ENCODE measurements at places on chromosomes 4 and X. TPM values are rescaled to one million over a fixed set of nuclear protein-coding genes. Genes with fewer than 3 reads are reported as not detected.

The USP38 gene
- 11.7 TPM for total RNA-seq

The ZMAT1 gene
- 5.7 TPM for total RNA-seq

The CWH43 gene
- not detected for total RNA-seq

The CD99L2 gene
- total RNA-seq = 156 TPM

The ENOX2 gene
- 12.4 TPM for total RNA-seq

DNA sequence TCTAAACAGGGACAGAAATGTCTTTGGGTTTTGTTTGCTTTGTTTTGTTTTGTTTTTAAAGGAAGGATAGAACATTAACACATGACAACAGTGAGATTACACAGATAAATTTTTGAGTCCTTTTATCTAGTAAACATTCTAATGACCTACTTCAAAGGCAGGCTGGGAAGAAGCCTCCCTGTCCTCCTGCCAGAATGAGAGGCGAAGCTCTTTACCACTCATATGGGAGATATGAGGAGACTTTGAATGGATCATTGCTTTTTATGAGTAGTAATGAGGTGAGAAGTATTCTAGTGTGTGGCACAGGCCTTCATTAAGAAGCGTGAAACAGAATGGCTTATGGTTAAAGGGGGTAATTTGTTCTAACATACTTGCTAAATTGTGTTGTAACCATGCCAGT lies 172.0 kb downstream of the FBXO8 start:
- H3K4me3 ChIP-seq = no peak overlapping the region
- no peaks in the 10 kb centered on the region for H3K4me1 ChIP-seq
- DNase-seq = no peak
- H3K27ac ChIP-seq = no peak overlapping the region
- H3K36me3 ChIP-seq = no peaks in the 10 kb centered on the region

GRCh38 chr4:147678106-147678505 lies 5.9 kb downstream of the PRMT9 start:
- H3K36me3 ChIP-seq = no peaks in the 10 kb centered on the region
- H3K4me1 ChIP-seq = no peaks in the 10 kb centered on the region
- no peak overlapping the region for H3K27ac ChIP-seq
- no peaks in the 10 kb centered on the region for H3K27me3 ChIP-seq

- no peak overlapping the region for H3K4me3 ChIP-seq
- H3K27ac ChIP-seq = no peak overlapping the region
- H3K27me3 ChIP-seq = no peaks in the 10 kb centered on the region
- no peak for DNase-seq
- no peaks in the 10 kb centered on the region for H3K36me3 ChIP-seq
Measured at GRCh38 chrX:122203399-122203798, 980.7 kb upstream of the GRIA3 start.

- H3K4me1 ChIP-seq = no peaks in the 10 kb centered on the region
- no peaks in the 10 kb centered on the region for H3K36me3 ChIP-seq
- H3K4me3 ChIP-seq = no peak overlapping the region
- H3K27me3 ChIP-seq = peaks cover 3% of the 10 kb centered on the region
- no peak overlapping the region for H3K27ac ChIP-seq
Measured at GRCh38 chrX:107766470-107767150, 9.0 kb downstream of the TSC22D3 start.

DNA sequence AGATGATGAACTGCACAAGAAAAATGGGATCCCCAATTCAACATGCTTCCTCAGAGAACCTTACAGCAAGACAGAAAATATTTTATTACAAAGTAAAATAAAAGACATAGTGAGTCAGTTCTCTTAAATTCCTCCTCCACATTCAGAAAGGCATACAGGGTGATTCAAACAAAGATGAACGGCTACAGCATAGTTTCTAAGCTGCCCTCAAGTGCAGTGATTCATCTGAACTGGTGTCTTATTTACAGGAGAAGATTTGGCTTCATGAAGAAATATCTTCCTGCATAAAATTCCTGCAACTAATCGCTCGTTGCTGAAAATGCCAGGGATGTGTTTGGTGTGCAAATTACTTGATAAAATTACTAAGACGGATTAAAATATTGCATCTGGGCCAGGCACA lies 103.6 kb downstream of the PRKX start:
- no peaks in the 10 kb centered on the region for H3K36me3 ChIP-seq
- H3K27ac ChIP-seq = no peak overlapping the region
- DNase-seq = no peak
- H3K27me3 ChIP-seq = no peaks in the 10 kb centered on the region
- no peak overlapping the region for H3K4me3 ChIP-seq

DNA sequence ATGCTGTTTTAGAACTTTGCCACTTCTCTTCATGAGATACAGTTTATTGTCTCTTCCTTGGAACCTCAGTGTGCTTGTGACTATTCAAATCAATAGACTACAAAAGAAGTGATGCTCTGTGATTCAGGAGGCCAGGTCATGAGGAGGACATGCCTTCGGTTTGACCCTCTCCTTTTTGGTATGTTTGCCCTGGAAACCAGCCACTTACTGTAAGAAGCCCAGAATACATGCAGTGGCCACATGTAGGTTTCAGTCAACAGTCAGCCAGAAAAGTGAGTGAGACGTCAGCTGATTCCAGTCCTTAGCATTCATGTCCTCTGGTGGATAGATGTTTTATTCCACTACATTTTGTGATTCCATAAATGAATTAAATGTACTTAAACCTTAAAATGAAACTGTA lies 328.7 kb downstream of the PCDH18 start:
- DNase-seq = no peak
- H3K4me3 ChIP-seq = no peak overlapping the region
- no peaks in the 10 kb centered on the region for H3K4me1 ChIP-seq
- no peak overlapping the region for H3K27ac ChIP-seq
- no peaks in the 10 kb centered on the region for H3K27me3 ChIP-seq
